ENCODE measurements at places on chromosomes 5 and 9.

DNA sequence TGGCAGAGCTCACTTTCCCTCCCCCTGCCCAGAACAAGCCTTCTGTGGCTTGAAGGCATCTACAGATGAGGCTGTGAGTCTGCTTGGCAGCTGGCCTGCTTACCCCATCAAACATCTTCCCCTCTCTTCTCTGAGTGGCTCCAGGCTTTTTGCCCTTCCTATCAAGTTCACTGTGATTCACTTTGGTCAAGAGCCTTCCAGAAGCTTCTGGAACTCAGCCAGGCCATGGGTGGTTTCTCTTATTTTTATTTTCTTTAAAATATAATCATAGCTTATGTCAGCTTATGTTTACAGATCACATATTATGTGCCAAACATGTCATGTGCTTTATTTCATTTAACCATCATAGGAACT lies 267.0 kb downstream of the SEC61B start:
- no peak for DNase-seq

DNA sequence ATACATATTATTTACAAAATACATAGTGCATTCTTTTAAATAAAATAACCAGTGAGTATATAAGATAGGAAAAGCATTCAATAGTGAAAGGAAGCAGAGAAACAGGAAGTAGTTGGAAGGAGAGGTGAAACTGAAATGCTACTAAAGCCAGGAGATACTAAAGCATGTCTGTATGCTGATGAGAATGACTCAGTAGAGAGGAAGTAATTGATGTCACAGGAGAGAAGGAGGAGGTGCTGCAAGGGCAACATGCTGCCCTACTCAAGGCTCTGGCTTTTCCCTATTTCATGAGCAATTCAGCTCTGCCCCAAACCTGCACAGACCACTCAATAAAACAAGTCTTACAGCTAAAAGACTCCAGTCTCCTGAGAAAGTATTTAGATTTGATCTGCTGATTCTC lies 108.5 kb upstream of the TXNDC8 start:
- DNase-seq = no peak

DNA sequence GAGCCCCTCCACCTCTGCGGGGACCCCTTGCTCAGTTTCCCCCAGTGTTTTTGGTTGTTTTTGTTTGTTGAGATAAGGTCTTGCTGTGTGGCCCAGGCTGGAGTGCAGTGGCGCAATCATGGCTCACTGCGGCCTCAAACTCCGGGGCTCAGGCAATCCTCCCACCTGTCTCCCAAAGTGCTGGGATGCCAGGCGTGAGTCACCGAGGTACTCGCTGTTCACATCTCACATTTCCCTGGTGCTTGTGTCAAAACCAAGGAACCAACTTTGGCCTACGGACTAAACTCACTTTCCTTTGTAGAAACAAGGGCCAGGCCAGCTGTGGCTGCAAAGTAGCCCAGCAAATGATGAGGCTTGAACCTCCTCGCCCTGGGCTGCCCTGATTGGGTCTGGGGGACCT lies 9.7 kb upstream of the AJM1 start:
- no peak for DNase-seq

GRCh38 chr5:19002111-19002510 lies 985.9 kb downstream of the CDH18 start:
- DNase-seq = no peak

DNA sequence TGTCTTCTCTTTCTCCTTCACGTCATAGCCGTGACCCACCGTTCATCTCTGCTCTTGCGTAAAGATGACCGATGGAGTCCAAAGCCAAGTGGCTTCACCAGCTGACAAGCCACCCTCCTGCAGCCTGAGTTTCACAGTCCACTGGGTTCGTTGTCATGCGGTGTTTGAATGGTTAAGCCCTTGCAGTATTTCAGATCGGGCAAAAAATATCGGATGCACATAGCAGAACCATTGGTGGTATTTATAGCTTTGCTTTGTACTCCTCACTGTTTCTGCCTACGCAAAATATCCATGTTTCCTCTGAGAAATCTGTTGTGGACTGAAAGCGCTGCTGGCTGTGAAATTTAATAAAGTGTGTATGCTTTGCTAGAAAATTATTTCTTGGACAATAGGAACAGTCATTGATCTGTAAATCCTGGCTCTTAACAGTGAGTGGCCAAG lies 34.5 kb upstream of the NCS1 start:
- no peak for DNase-seq

DNA sequence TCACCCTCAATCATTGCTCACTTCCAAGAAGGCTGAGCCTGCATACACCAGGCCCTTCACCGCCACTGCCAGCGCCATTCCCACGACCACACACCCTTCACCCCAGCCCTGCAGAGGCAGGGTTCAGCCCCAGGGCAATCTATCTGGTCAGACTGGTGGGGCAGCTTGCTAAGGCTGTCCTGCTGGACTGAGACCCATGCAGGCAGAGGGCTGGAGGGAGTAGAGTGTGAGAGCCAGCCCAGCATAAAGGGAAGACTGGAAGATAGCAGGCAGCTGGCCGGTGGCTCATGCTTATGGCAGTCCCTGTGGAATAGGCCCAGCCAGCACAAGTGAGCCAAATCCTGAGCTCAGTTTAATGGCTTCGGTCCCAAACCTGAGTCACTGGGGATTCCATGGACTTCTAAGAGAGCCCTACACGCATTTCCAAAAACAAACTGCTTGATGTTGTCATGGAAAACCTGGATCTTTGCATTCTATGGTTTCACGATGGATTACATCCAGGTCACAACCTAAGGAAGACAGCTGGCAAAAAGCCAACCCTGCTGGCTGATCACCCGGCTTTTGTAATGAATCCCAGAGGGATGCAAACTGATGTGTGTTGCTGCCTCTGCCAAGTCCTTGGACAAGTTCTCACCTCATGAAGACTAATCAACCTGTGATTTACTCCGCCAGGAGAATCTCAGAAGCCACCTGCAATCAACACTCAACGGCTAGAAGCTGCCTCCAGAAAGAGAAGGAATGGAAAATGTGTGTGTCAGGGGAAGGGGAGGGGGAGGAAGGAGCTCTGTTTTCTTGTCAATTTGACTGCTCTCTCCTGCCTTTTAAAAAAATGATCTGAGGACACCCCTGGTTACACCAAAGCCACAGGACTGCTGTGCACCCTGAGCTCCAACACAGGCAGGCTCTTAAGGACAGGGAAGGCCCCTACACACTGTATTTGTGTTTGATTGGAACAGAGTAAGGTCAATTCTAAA lies 143.6 kb downstream of the LHFPL2 start:
- DNase-seq = peak; percentile 95

DNA sequence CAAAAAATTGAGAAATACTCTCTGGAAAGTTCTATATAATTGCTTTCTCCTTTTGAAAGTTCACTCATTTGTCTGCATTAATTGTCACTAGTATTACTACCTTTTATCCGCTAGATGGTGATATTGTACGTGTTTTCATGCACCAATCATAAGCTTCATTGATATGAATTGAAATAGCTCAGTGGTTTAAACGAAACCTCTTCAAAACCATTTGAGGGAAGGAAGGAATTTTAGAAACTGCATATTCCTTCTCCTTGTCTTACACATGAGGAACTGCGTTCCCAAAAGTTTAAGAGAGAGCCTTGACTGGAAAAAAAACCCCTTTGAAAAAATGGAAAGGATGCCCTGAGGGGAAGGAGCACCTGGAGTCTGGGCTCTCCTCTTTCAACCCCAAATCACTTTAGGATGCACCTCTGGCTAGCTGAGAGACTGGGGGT lies 98.6 kb downstream of the YTHDC2 start:
- DNase-seq = no peak

GRCh38 chr9:99827244-99827643 lies 5.6 kb downstream of the NR4A3 start:
- no peak for DNase-seq

GRCh38 chr9:31445960-31446359 lies 938.5 kb upstream of the ACO1 start:
- no peak for DNase-seq

DNA sequence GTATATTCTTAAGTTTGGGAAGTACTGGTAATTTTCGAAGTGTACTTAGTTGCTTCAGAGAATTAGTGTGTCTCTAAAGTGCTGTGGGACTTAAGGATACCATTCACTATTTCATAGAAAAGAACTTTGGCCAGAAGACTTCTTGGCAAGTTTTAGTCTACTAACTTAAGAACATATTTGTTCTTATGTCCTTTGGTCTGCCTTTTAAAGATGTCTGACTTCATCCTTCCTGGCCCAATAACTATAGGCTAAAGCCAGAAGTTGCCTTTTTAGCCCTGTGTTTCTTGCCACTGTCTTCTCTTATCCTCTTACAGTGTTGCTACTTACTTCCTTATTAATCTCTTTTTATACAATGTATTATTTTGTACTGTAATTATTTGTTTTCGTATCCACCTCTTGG lies 6.3 kb downstream of the RBM27 start:
- no peak for DNase-seq

DNA sequence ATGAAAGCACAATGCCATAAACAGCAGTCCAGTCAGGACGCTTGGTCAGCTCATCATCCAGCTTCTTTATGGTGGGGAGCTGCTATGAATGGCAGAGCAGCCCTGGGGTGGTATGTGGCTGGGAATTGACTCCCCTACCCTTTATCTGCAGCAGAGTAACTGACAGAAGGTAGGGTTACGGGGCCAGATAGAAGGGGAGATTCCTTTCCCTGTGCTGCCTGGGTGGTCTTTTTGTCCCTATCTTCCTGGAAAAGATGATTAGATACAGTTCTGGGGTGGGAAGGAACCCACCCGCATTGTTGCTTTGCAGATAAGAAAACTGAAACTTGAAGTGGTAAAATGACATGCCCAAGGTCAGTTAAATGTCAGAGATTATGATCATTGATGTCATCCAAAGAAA lies 405.5 kb downstream of the ARHGEF28 start:
- DNase-seq = no peak

Measured in heart left ventricle (tissue), 16 donors.